Right lung (tissue), 10 donors: ENCODE measurements at places on chromosomes 7 and 10. TPM values are rescaled to one million over a fixed set of nuclear protein-coding genes. Genes with fewer than 3 reads are reported as not detected.

Gene CFAP69
- polyA plus RNA-seq, result 8.9 TPM

Gene SPAM1
- polyA plus RNA-seq, result not detected

GRCh38 chr7:36145686-36146085 lies 7.4 kb upstream of the EEPD1 start:
- DNase-seq, result no peak

DNA sequence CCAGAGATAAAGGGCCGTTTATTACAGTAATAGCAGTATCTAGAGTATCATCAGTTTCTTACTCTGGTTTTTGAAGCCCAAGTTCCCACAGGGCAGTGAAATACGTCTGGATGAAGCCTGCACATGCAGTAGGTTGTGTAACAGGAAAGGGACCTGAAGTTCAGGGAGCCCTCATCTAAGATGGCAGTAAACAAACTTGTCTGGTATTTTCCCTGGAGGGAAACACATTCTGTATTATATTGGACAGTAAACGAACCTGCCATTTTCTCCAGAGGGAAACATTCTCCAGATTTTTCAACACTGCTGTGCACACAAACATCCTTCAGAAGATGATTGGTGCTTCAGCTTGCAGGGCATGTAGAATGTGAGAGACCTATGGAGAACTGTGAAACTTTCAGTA lies 189.9 kb downstream of the TFEC start:
- no peak for DNase-seq

Gene PGAM2
- 15.8 TPM for polyA plus RNA-seq

GRCh38 chr10:103763374-103764202 lies 91.8 kb downstream of the SH3PXD2A start:
- DNase-seq, result no peak

- DNase-seq, result no peak
Measured at GRCh38 chr10:89171263-89171872, 35.7 kb downstream of the CH25H start.

DNA sequence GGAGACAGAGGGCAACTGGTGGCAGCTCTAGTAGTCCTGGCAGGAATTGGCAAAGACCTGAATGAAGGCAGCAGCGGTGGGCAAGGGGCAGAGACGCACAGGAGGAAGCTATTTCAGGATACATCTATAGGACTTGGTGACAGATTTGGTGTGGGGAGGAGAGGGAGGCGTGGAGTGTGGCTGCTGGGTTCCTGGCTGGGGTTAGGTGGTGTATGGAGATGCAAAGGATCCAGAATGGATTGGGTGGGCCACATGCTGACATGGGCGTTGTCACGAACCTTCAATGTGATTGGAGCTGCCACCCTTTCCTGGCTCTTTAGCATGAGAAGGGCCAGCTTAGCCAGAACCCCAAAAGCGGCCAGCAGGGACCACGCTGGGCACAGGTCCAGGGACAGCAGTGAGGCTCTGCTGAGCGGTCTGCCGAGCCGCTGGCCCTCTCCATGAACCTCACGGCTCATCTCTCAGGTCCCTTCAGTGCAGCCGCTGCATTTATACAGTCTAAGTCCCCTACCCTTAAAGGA lies 10.2 kb upstream of the ADCY1 start:
- no peak for DNase-seq

Gene CLDN15
- polyA plus RNA-seq, result 19.0 TPM

Gene MAD1L1
- polyA plus RNA-seq, result 15.5 TPM

DNA sequence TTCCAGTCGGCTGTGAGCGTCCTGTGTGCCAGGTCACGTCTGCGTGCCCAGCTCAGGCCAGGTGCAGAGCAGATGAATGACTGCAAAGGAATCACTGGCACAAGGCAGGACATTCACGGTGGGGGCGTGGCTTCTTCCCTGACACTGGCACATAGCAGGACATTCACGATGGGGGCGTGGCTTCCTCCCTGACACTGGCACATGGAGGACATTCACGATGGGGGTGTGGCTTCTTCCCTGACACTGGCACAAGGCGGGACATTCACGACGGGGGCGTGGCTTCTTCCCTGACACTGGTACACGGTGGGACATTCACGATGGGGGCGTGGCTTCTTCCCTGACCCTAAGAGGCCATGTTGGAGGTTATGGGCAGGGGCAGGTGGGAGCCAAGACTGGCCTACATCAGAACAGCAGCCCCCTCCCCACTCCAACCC lies 64.3 kb downstream of the MYL10 start:
- DNase-seq, result no peak

- no peak for DNase-seq
Measured at GRCh38 chr7:107900496-107901015, 9.6 kb downstream of the DLD start.

DNA sequence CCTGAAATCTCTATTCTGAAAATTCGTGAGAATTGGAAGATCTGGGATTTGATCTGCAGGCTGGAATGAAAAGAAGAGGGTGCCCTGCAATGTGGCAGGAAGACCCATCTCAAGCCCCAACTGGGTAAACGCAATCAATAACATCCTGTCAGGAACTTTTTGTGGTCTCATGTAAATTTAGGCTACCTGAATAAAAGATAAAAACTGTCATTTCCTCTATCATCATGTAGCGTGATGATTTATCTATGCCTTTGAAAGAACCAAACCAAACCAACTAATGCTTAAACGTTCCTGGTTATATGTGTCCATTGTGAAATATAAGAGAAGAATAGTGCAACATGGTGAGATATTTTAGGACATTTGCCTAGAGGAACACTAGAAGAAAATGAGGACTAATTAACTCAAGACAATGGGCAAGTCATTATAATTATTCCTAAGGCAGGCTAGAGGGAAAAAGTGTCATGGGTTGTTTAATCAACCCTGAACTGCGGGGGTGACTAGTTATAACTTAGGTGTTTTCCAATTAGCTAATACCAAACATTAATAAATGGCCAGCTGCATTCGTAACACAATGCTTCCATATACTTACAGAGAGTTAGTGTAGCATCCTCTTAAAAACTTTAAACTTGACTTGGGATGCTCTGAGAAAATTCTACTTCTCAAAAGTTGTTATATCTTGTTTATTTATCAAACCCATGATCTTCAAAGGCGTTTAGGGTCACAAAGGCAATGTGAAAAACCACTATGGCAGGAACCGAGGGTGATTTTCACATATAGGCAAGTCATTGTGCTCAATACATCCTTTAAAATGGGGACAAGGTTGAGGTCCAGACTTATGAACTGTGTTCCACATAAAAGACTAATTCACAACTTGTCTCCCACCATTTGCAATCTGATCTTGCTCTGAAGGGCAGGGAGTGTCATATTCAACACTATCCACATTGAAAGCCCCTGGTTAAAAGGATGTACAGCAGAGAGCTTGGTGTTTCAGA lies 48.6 kb upstream of the ADO start:
- no peak for DNase-seq

DNA sequence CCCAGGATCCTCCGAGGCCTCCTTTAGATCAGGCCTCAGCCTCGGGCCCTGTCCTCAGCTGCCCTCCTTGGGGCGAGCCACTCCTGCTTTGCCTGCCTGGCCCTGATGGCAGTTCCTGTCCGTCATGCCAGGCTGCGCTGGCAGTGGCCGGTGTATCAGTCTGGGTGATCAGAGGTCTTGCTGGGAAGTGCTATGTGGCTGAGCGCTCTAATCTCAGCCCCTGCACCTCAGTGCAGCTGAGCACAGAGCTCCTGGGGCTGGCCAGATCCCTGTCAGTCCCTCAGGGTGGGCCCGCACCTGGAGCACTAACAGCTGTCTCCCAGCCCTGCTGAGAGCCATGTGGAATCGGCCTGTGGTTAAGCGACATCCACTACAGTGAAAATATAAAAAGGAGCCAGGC lies 14.8 kb upstream of the CFAP46 start:
- no peak for DNase-seq

- DNase-seq, result no peak
Measured at GRCh38 chr10:16820421-16820820, 3.2 kb upstream of the RSU1 start.

Gene ARMC3
- polyA plus RNA-seq, result 7.7 TPM

Gene SEPHS1
- 94.1 TPM for polyA plus RNA-seq

- DNase-seq, result no peak
Measured at GRCh38 chr10:129745186-129745750, 218.8 kb downstream of the EBF3 start.

Gene CRPPA
- polyA plus RNA-seq, result 3.6 TPM
